Astrocyte (in vitro differentiated cells and primary cell): ENCODE measurements at places on chromosomes 16 and 17. TPM values are rescaled to one million over a fixed set of nuclear protein-coding genes. Genes with fewer than 3 reads are reported as not detected.

GRCh38 chr16:80158766-80159165 lies 382.0 kb upstream of the DYNLRB2 start:
- no peak overlapping the region for H3K4me3 ChIP-seq
- H3K27me3 ChIP-seq, result no peaks in the 10 kb centered on the region
- no peaks in the 10 kb centered on the region for H3K36me3 ChIP-seq

DNA sequence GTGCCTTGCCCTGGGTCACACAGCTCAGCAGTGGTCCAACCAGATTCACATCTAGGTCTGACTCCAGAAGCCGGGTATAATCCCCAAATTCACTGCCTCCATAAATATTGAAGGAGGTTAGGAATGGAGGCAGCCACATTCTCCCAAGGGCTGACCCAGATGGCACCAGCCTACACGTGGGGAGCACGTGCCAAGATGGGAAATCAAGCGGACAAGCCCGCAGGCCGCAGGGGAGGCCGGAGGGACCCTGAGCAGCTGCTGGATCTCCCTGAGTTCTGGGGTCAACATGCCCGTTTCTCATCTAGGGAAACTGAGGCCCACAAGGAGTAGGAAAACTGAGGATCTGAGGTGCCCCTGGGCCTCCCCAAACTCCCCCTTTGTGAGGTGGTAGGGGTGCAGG lies 32.2 kb upstream of the CNEP1R1 start:
- peaks cover 8% of the 10 kb centered on the region for H3K27me3 ChIP-seq
- no peak overlapping the region for H3K27ac ChIP-seq
- H3K4me3 ChIP-seq, result no peak overlapping the region
- no peak for DNase-seq
- no peaks in the 10 kb centered on the region for H3K4me1 ChIP-seq

GRCh38 chr17:57999496-58000017 lies 7.5 kb downstream of the SRSF1 start:
- peaks cover 8% of the 10 kb centered on the region for H3K4me1 ChIP-seq
- peak; percentile 37 for DNase-seq
- H3K4me3 ChIP-seq, result no peak overlapping the region
- peaks cover 45% of the 10 kb centered on the region for H3K36me3 ChIP-seq
- no peaks in the 10 kb centered on the region for H3K27me3 ChIP-seq

- no peak overlapping the region for H3K4me3 ChIP-seq
- H3K4me1 ChIP-seq, result peaks cover 13% of the 10 kb centered on the region
- H3K36me3 ChIP-seq, result no peaks in the 10 kb centered on the region
Measured at GRCh38 chr16:48161906-48162305, 6.1 kb upstream of the ABCC12 start.

GRCh38 chr16:67645397-67646121 lies 615 bp downstream of the CARMIL2 start:
- peaks cover 41% of the 10 kb centered on the region for H3K27me3 ChIP-seq
- H3K4me1 ChIP-seq, result no peaks in the 10 kb centered on the region
- DNase-seq, result no peak
- H3K4me3 ChIP-seq, result no peak overlapping the region
- no peaks in the 10 kb centered on the region for H3K36me3 ChIP-seq

GRCh38 chr16:61946019-61946418 lies 90.2 kb downstream of the CDH8 start:
- DNase-seq, result no peak
- H3K4me3 ChIP-seq, result no peak overlapping the region
- no peaks in the 10 kb centered on the region for H3K36me3 ChIP-seq
- no peaks in the 10 kb centered on the region for H3K4me1 ChIP-seq
- H3K27ac ChIP-seq, result no peak overlapping the region
- H3K27me3 ChIP-seq, result no peaks in the 10 kb centered on the region

- no peak overlapping the region for H3K4me3 ChIP-seq
- DNase-seq, result no peak
- no peak overlapping the region for H3K27ac ChIP-seq
- peaks cover 7% of the 10 kb centered on the region for H3K4me1 ChIP-seq
Measured at GRCh38 chr16:73190256-73190655, 142.3 kb upstream of the ZFHX3 start.

GRCh38 chr17:45428931-45429338 lies 3.7 kb downstream of the ARHGAP27 start:
- DNase-seq, result no peak
- H3K4me1 ChIP-seq, result peaks cover 21% of the 10 kb centered on the region
- no peak overlapping the region for H3K27ac ChIP-seq
- no peak overlapping the region for H3K4me3 ChIP-seq
- H3K36me3 ChIP-seq, result no peaks in the 10 kb centered on the region

GRCh38 chr17:9994761-9995160 lies 89.7 kb upstream of the RCVRN start:
- no peaks in the 10 kb centered on the region for H3K4me1 ChIP-seq
- H3K27me3 ChIP-seq, result no peaks in the 10 kb centered on the region
- DNase-seq, result no peak

DNA sequence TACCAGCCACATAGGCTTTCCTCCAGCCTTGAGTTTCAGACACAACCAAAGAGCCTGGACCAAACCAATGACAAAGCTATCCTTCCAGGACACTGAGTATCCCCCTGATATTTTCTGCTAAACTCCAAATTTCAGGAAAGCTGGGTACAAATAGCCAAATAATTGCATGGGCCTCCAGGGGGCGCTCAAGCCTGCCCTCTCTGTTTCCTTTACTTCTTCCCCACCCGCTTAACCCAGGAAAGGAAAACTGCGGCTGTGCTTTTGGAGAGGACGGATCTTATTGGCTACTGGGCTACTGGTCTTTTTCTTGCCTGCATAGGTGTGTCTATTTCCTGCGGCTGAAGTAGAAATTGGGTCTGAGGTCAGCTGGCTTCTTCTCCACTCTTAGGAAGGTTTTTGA lies 30.1 kb downstream of the GNGT2 start:
- no peaks in the 10 kb centered on the region for H3K4me1 ChIP-seq
- DNase-seq, result peak; percentile 10
- H3K27ac ChIP-seq, result no peak overlapping the region
- no peaks in the 10 kb centered on the region for H3K36me3 ChIP-seq
- H3K4me3 ChIP-seq, result no peak overlapping the region

DNA sequence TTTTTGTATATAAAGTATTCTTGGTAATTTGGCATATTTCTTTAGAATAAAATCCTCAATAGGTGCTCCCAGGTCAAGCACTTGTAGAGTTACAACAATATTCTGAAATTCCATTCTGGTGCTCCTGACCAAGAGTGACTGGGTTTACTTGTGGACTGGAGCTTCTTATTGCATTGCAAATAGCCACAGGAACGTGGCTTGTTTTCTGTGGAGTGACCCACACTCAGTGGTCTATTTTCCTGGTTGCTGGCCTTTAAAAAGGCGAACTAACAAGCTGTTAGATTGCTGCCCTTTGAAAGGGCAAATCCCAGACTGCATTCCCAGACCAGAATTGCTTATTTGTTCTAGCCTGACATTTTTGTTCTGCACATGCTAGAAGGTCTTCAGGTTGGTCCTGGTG lies 658.8 kb upstream of the GOT2 start:
- peak; percentile 80 for DNase-seq
- H3K27me3 ChIP-seq, result peaks cover 2% of the 10 kb centered on the region
- H3K4me1 ChIP-seq, result no peaks in the 10 kb centered on the region

GRCh38 chr16:3266873-3267537 lies 10.6 kb upstream of the MEFV start:
- H3K27me3 ChIP-seq, result no peaks in the 10 kb centered on the region
- H3K36me3 ChIP-seq, result no peaks in the 10 kb centered on the region
- no peak overlapping the region for H3K27ac ChIP-seq
- DNase-seq, result peak; percentile 59
- no peak overlapping the region for H3K4me3 ChIP-seq

DNA sequence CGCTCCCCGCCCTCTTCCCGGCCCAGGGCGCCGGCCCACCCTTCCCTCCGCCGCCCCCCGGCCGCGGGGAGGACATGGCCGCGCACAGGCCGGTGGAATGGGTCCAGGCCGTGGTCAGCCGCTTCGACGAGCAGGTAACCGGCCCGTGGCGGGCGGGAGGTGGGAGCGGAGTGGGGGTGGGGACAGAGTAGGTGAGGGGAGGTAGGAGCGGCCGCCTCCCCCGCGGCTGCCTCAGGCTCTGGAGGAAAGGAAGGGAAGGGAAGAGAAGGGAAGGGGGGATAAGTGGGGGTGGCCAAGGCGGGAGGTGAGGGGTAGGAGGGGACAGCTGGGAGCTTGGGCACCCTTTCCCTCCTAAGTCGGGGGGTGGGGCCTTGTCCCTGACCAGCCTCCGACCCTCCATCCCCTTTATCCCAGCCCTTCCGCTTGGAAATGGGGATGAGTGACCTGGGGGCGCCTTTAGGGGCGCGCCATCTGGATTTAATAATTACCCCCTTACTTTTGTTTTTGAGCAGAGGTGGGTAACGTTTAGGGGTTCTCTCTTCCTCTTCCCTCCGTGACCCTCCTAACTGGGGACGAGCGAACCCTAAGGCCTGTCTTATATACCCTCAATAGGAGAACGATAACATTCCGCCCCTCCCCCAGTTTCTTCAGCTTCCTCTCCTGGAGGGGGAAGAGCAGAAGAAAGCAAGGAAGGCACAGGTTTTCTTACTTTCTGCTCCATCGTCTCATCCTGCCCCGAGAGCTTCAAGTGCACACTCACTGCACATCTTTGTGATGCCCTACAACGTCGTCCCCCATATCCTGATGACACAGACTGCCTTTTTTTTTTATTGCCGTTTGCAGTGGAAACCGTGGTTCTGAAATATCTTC lies 694 bp downstream of the NF1 start:
- peaks cover 14% of the 10 kb centered on the region for H3K4me1 ChIP-seq
- H3K4me3 ChIP-seq, result peak overlapping the region; percentile 85
- H3K27ac ChIP-seq, result peak overlapping the region; percentile 86
- H3K27me3 ChIP-seq, result no peaks in the 10 kb centered on the region
- peak; percentile 48 for DNase-seq

GRCh38 chr17:48530208-48530886 lies 464 bp downstream of the HOXB1 start:
- no peak overlapping the region for H3K4me3 ChIP-seq
- H3K27ac ChIP-seq, result no peak overlapping the region
- H3K27me3 ChIP-seq, result peaks cover 38% of the 10 kb centered on the region
- H3K4me1 ChIP-seq, result peaks cover 4% of the 10 kb centered on the region

DNA sequence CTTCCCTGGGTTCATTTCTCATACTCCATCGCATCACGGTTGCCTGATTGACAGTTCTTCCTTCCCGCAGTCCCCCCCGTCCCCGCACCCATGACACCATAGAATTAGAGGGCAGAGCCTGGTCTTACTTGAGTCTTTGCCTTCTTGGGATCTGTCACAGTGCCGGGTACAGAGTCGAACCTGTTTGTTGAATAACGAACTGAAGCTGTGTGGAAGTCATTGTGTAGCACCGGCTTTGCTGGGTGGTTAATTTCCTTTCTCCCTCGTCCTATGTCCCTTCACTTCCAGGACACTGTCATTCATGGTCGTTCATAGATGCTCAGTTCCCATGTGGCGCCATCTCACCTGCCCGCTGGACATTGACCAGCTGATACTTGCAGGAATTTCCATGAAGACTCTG lies 315.3 kb downstream of the CPPED1 start:
- no peaks in the 10 kb centered on the region for H3K27me3 ChIP-seq
- no peaks in the 10 kb centered on the region for H3K36me3 ChIP-seq
- no peak overlapping the region for H3K4me3 ChIP-seq
- H3K27ac ChIP-seq, result no peak overlapping the region
- H3K4me1 ChIP-seq, result no peaks in the 10 kb centered on the region

DNA sequence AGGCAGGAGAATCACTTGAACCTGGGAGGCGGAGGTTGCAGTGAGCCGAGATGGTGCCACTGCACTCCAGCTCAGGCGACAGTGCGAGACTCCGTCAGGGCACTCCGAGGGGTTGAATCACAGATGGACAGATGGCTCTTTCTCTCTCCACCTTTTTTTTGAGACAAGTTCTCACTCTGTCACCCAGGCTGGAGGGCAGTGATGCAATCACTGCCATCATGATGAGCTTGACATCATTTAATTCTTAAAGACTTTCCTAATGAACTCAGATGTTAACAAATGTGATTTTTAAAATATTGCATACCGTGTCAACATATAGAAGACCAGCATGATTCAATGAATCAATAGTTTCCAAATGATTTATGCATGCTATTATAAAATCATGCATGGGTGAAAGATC lies 3.5 kb downstream of the GDPD1 start:
- DNase-seq, result no peak
- H3K4me1 ChIP-seq, result peaks cover 6% of the 10 kb centered on the region
- no peaks in the 10 kb centered on the region for H3K27me3 ChIP-seq
- H3K27ac ChIP-seq, result no peak overlapping the region
- H3K4me3 ChIP-seq, result no peak overlapping the region

GRCh38 chr17:10196384-10196895 lies 2.0 kb downstream of the GAS7 start:
- no peak overlapping the region for H3K4me3 ChIP-seq
- no peak overlapping the region for H3K27ac ChIP-seq
- peaks cover 28% of the 10 kb centered on the region for H3K27me3 ChIP-seq
- no peaks in the 10 kb centered on the region for H3K4me1 ChIP-seq
- no peaks in the 10 kb centered on the region for H3K36me3 ChIP-seq
- DNase-seq, result no peak

GRCh38 chr16:87382023-87382785 lies 1.4 kb downstream of the FBXO31 start:
- no peaks in the 10 kb centered on the region for H3K27me3 ChIP-seq
- H3K36me3 ChIP-seq, result no peaks in the 10 kb centered on the region
- no peak overlapping the region for H3K27ac ChIP-seq
- no peak for DNase-seq
- H3K4me1 ChIP-seq, result peaks cover 25% of the 10 kb centered on the region

GRCh38 chr16:22868593-22869224 lies 54.7 kb downstream of the HS3ST2 start:
- no peak overlapping the region for H3K27ac ChIP-seq
- H3K27me3 ChIP-seq, result no peaks in the 10 kb centered on the region
- no peak overlapping the region for H3K4me3 ChIP-seq
- H3K36me3 ChIP-seq, result no peaks in the 10 kb centered on the region
- no peak for DNase-seq
- H3K4me1 ChIP-seq, result no peaks in the 10 kb centered on the region

GRCh38 chr16:85825326-85825725 lies 25.8 kb downstream of the COX4I1 start:
- H3K36me3 ChIP-seq, result no peaks in the 10 kb centered on the region
- DNase-seq, result no peak
- H3K4me1 ChIP-seq, result no peaks in the 10 kb centered on the region
- H3K4me3 ChIP-seq, result no peak overlapping the region
- H3K27ac ChIP-seq, result no peak overlapping the region
- peaks cover 6% of the 10 kb centered on the region for H3K27me3 ChIP-seq

TEX14 gene
- total RNA-seq, result 0.09 and 0.31 TPM in 2 replicates

DNAH2 gene
- total RNA-seq, result 0.11 and 0.34 TPM in 2 replicates

HOXB1 gene
- not detected in 2 replicates for total RNA-seq

TBC1D26 gene
- total RNA-seq, result 0.14 and 0.77 TPM in 2 replicates

CDH5 gene
- 0.30 TPM in 1 of 2 replicates, not detected in the other for total RNA-seq

GDE1 gene
- total RNA-seq, result 94.7 and 99.7 TPM in 2 replicates

SRSF2 gene
- total RNA-seq, result 143 and 176 TPM in 2 replicates

TNFSF12 gene
- total RNA-seq, result 2.4 and 3.4 TPM in 2 replicates

ASB16 gene
- total RNA-seq, result not detected in 2 replicates

TENT4B gene
- total RNA-seq, result 16.1 and 17.0 TPM in 2 replicates

HAP1 gene
- 0.46 and 0.52 TPM in 2 replicates for total RNA-seq

LMF1 gene
- 12.6 and 15.0 TPM in 2 replicates for total RNA-seq

HBA1 gene
- 1.6 TPM in 1 of 2 replicates, not detected in the other for total RNA-seq

DNASE1L2 gene
- total RNA-seq, result 1.2 and 1.3 TPM in 2 replicates
